CMK (cell line): ENCODE measurements at places on chromosomes 16 and 17.

DNA sequence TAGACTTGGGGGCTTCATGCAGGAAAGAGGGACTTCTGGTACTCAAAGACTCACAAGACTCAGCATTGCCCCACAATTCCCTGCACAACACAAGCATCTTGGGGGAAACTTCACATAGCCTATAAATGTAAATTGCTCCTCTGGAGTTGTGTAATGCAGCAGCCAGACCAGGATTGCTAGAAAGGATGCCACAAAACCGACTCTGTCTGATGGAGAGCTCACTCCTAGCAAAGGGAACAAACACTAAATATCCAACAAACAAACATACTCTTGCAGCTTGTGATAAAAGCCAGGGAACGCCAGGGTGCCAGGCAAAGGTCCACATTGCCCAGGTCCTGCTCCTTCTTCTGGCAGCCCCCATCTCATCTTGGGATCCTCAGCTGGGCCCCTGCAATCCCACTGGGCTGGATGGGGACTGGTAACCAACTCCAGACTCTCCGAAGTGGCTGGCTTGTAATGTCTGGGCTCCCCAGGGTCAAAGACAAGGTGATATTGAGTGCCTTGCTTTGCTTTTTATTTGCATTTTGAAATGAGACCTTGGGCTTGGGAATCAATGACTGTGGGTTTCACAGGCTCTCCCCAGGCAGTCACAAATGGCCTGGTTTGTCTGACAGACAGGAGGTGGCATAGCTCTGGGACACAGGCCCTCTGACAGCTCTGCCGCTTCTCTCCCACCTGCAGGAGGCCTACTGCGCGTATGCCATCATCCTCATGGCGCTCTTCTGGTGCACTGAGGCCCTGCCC is 15.3 kb downstream of the SLC13A2 start:
- DNase-seq = no peak

DNA sequence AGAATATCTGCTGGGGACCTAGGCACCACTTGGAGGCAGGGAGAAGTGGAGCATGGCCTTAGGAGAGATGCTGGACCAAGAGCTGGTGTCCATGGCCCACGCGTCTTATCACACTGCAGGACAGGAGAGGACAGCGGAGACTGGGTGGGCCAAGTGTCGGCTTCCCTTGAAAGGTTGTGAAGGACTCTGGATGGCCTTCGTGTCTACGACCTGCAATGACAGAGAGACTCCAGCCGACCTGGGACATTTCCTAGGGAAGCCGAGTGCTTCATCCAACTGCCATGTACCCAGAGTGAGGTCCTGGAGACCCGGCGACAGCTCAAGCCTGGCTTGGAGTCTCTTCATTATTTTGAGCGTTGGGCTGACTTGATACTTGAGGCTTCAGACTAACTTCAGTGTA is 20.5 kb downstream of the C1QTNF1 start:
- no peak for DNase-seq

GRCh38 chr16:67482233-67482924 is 968 bp downstream of the AGRP start:
- no peak for DNase-seq

DNA sequence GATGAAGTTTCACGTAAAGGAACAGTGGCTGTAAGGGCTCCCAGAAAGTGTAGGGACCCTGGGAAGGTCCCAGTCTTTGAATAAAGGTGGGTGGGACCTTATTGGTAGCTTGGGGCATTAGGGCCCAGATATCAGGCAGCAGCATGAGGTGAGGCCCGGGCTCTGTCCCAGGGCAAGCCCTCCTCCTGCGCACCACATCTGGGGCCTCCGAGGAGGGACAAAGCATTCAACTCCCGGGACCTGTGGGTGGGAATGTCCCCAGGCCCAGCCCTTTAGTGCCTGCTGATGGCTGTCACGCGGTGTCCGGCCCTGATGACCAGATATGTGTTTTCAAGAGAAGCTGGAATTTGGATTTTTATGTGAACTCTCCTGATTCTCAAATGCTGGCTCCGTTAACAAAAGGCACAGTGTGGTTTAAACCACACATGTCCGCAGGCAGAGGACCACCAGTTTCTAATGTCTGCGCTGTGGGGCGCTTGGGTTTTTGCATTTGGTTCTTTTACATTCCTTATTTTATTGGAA is 30.4 kb downstream of the RAI1 start:
- DNase-seq = no peak

DNA sequence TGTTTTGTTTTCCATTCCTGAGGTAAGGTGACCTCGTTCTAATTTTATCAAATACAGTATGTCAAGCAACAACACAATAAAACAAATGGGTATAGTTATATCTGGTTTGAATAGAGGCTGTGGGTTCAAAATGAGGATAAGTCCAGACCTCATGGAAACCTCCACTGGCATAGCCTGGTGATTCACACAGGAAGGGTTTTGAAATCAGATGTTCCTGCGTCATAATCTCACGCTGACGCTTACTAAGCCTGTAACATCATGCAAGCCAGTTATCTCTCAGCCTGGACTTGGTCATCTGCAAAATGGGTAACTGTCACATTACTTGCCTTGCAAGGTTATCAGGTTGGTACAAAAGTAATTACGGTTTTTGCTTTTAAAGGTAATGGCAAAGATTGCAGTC is 1056.3 kb upstream of the EEF2KMT start:
- no peak for DNase-seq

GRCh38 chr17:75691371-75691791 is 24.2 kb downstream of the SAP30BP start:
- DNase-seq = no peak

GRCh38 chr16:5058476-5058875 is 7.3 kb downstream of the C16orf89 start:
- DNase-seq = no peak

DNA sequence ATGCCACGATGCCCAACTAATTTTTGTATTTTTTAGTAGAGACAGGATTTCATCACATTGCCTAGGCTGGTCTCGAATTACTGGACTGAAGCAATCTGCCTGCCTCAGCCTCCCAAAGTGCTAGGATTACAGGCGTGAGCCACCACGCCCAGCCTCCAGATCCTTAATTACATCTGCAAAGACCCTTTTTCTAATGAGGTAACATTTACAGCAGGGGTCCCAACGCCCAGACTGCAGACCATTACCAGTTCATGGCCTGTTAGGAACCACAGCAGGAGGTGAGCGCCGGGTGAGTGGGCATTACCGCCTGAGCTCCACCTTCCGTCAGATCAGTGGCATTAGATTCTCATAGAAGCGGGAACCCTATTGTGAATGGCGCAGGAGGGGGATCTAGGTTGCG is 4.0 kb upstream of the RAB11FIP4 start:
- no peak for DNase-seq

- no peak for DNase-seq
These were observed 1.4 kb downstream of the RETREG3 start for GRCh38 chr17:42607769-42608168.

DNA sequence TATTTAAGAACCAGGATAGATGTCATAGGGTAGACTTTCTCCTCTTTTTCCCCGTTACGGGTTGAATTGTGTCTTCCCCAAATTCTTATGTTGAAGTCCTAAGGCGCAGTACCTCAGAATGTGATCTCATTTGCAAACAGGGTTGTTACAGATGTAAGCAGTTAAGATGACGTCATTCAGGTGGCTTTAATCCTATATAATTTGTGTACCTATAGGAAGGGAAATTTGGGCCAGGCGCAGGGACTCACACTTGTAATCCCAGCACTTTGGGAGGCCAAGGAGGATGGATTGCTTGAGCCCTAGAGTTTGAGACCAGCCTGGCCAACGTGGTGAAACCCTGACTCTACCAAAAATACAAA is 99.5 kb upstream of the DHX40 start:
- no peak for DNase-seq

DNA sequence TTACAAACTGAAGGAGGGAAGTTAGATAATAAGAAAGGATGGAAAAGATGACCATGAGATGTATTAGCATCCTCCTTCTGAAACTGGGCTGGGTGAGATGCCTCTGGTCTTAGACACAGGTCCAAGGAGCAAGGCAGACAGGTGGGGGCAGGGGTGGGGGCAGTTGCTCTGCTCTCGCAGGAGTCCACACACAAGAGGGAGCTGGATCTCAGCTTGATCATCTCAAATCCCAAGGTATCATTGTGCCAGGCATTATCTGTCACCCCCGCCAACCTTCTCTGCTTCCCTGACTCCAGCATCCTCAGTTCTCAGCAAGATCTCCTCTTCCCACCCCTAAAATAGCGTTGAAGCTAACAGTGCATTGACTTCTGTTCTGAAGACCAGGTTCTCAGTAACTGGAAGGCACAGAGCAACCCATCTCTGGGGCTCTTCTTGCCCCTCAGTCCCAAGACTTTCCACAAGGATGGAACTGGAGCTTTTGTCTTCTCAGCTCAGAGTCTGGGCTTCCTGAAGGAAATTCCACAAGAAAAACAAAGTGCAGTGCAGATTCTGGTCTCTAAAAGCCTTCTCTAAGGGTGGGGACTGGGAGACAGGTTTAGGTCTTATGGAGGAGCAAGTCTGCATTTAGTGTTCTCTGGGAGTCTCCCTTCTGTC is 1.6 kb downstream of the FLOT2 start:
- DNase-seq = no peak

DNA sequence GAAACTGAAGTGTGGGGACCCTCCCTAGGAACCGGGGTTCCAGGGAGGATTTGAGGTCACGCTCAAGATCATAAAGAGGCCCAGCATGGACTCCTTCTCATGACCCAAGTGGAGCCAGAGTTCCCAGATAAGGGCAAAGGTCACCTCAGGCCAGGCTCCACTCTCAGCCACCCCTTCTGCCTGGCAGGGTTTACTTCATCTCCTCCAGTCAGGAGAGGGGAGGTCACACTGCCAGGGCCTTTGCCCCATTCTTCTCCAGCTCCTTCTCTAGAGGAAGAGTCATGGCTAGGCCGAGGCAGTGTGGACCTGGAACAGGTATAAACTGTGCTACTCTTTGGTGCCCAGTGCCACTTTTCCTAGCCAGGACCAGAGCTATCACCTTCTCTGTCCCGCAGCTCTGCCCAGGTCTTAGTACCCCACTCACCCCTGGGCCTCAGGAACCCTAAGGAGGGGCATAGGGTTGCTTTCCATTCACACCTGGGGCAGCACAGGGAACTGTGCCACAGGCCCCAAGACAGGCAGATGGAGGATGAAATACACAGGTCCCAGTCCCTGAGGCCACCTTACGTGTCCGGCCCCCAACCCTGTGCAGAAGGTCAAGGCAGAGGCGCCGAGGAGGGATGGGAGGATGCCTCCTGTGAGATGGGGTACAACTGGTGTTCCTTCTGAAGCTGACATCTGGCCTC is 879 bp upstream of the ACSF2 start:
- no peak for DNase-seq

DNA sequence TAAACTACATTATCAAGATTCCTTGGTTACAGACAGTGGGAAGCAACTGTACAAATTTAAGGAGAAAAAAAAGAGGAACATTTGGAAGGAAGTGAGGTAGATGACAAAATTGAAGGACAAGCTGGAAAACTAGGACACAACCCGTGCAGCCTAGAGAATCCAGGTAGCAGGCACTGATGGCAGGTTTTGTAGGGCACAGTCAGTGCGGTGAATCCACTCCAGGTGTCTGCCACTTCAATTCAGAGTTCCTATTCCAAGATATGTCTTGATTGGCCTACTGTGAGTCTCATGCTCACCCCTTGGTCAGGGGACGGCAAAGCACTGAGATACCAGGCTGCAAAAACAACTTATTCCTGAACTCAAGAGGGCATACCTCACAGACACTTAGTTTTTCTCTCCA is 37.8 kb downstream of the TNRC6C start:
- DNase-seq = no peak

DNA sequence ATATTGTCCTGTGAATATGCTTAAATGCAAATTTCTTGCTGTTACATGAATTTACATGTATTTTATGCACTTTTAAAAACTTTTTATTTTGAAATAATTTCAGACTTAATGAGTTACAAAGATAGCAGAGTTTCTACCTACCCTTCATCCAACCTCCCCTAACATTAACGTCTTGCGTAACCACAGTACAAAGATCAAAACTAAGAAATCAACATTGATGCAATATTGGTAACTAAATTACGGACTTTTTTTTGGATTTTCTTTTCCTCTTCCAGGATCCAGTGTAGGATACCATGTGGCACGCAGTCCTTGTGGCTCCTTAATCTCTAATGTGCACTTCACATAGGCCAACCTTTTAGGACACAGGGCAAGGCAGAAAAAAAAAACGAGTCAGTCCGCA is 124.9 kb downstream of the ABCC12 start:
- no peak for DNase-seq

- no peak for DNase-seq
These were observed at the start of gene UNKL for GRCh38 chr16:1414532-1415260. Gene UNKL (minus strand): TSS chr16:1414704. CDS start chr16:1414691, 13 bp downstream.

DNA sequence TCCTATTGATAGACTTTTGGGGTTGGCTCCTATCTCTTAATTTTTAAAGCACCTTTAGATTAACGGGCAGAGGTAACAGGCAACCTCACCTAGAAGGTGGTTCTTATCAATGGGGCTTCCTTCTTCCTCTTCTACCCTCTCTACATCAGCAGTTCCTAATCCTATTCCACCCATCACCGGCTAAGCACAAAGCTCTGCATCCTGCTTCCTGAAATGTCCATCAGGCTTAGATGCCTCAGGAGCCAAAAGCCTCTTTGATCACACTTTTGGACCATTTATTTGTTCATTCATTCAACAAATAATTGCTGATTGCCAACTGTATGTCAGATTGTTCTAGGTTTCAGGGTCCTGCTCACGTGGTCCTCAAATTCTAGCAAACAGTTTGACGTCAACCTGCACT is 586.0 kb downstream of the TOX3 start:
- no peak for DNase-seq

DNA sequence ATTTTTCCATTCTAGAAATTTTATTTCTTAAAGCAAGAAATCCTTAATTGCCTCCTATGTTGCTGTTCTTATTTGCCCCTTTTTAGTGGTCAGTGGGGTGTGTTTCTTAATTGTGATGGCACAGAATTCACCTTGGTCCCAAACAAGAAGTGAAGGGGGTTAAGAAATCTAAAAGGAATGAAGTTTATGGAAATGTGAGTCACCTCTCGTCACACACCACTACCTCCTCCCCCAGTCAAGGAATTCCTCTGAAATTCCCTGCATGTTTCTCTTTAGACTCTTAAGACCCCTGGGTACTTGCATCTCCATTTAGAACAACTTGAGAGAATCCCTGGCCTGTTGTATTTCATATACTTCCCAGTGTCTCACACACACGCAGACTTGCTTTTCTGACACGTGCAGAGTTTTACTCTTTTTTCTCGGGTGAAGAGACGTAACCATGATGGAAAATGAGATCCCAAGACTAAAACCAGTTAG is 247.4 kb downstream of the PRKCA start:
- DNase-seq = no peak

GRCh38 chr17:69325518-69326376 is 1.2 kb downstream of the ABCA5 start:
- no peak for DNase-seq

- DNase-seq = no peak
These were observed 43.9 kb upstream of the AQP8 start for GRCh38 chr16:25172831-25173230.

- DNase-seq = no peak
These were observed 40.5 kb upstream of the ATP2A3 start for GRCh38 chr17:4004517-4005295.

GRCh38 chr16:51657848-51658247 is 506.8 kb upstream of the SALL1 start:
- no peak for DNase-seq
